ENCODE measurements at places on chromosomes 12 and 14.

DNA sequence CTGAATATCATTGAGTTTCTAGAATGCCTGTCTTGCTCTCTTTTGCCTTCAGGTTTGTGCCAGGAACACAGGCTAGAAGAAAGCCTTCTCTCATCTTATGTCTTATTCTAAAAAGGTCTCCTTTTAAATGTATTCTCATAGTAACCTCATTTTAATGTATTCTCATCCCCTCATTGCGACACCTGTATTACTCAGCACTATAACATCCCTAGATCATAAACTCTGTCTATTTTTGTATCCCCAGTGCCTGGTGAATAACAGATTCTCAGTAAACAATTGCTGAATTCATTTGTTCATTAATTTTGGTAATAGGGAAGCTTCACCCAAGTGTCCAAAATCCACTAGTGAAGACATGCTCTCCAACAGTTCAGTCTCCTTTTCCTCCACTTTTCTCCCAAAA, 8.8 kb upstream of the LRRK2 start:
- no peak for DNase-seq

DNA sequence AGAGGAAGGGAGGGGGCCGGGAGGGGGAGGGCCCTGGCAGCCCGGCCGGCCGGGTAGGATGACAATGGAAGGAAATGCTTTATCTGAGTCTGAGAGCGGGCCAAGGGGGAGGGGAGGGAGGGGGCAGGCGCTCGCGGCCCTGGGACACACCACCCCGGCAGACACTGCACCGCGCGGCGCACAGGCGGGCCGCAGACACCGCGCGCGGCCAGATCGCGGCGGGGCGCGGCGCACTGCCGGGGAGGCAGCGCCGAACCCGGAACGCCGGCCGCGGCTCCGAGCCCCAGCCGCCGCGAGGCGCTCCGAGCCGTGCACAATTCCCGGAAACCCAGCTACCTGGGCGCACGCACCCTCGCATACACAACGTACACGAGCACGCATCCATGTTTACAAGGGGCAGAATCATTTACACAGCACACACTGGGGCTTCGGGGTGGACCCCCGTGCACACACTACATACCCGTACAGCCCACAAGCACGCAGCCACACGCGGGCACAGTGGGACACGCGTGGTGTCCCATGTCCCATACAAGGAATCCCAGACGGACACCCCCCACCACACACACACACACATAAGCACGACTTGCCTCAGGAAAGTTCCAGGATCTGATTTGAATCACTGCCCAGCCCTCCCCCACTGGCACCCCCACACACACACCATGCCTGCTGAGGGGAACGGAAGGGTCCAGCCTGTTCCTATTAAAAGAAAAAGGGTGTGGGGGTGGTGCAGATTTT, at the start of gene HDAC7:
TSS of gene HDAC7 (minus strand) at position 8 of the 735 bp plus-strand sequence. CDS start 118 bp downstream, outside the sequence.
- peak; percentile 59 for DNase-seq

- no peak for DNase-seq
These were observed 14.8 kb upstream of the AACS start for GRCh38 chr12:125050446-125050845.

GRCh38 chr12:104095289-104095688, 31.0 kb downstream of the HCFC2 start:
- no peak for DNase-seq

GRCh38 chr14:69684461-69685217, 73.2 kb downstream of the SUSD6 start:
- DNase-seq, result no peak

GRCh38 chr14:36829547-36829946, 167.9 kb downstream of the PAX9 start:
- DNase-seq, result no peak

GRCh38 chr12:102702447-102703114, 214.5 kb downstream of the PAH start:
- DNase-seq, result peak; percentile 36

GRCh38 chr14:65070471-65070976, 31.8 kb downstream of the MAX start:
- no peak for DNase-seq

DNA sequence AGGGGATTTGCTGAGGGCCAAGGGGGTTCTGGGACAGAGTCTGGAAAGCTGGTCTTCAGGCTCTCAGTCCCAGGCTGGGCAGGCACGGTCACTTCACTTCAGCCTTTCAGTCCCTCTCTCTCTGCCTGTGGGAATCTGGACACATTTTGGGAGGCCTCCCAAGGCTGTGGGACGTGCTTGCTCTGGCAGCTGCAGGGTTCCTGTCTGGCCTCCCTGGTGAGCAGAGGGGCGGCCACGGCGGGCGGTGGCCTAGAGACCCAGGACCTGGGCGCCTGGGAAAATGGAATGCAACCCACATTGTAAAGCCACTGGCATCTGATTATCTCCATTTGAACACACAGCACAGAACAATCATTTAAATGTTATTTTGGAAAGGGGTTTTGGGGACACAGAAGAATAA, 10.1 kb upstream of the ALDH2 start:
- DNase-seq, result no peak

- no peak for DNase-seq
These were observed 20.8 kb downstream of the SH2B3 start for GRCh38 chr12:111426344-111427185.

DNA sequence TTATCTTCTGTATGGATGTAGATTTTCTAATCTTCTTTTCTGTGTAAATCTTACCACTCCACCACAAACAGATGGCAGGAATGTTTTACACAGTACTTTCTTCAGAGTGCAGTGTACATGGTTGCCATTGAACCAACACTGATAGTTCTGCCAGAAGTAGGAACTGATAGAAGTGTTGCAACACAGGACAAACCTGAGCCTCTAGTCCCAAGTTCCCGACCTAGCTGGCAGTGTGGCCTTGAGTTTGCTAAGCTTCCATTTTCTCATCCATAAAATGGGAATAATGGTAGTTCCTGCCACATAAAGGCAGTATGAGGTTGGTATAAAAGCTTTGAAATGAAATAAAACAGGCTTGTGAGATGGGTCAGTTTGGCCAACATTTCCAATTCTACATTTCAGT, 50.8 kb upstream of the SAV1 start:
- DNase-seq, result no peak

DNA sequence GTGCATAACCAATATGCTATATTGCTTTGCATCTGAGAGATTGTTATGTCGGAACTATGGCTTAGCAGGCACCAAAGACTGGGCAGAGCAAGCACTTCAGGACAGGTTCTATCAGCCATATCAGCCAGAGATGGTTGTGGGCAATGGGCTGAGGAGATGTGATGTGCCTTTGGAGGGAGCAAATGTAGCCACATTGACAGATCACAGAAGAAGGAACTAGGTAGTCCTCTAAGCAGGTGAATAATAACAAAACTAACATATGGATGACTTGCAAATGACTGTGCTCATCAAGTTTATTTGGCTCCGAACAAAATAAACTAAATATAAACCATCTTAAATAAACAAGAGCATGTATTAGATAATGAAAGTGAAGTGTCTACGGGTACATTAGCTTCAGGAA, 291.7 kb downstream of the RMST start:
- DNase-seq, result no peak
